ENCODE measurements at places on chromosomes 5 and 9.

- no peak for DNase-seq
Measured at GRCh38 chr5:8844847-8845246, 701.0 kb downstream of the SEMA5A start.

GRCh38 chr9:109506097-109506712, 8.1 kb upstream of the PTPN3 start:
- no peak for DNase-seq

DNA sequence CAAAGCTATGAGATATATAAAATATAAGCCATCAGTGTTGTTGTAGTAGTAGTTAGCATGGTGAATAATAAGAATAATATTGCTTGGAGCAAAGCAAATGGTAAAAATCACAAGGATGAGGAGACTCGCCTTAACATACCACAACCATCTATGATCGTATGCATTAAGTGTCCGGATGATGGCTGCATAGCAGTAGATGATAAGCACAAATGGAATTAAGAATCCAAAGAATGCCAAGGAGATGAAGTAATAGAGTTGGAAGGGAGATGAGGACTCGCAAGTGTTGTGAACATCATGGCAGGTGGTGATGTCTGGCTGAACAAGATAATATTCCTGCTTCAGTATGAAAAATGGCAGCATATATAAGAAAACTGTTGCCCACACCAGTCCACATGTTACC, 5.5 kb downstream of the F2RL2 start:
- peak; percentile 80 for DNase-seq

- no peak for DNase-seq
Measured at GRCh38 chr9:89576404-89576839, 28.4 kb upstream of the GADD45G start.

GRCh38 chr9:134807716-134808446, 72.7 kb upstream of the FCN2 start:
- DNase-seq = peak; percentile 30

GRCh38 chr9:91116711-91117110, 245.0 kb downstream of the AUH start:
- DNase-seq = no peak

GRCh38 chr5:5592541-5592940, 170.1 kb downstream of the ICE1 start:
- DNase-seq = no peak

DNA sequence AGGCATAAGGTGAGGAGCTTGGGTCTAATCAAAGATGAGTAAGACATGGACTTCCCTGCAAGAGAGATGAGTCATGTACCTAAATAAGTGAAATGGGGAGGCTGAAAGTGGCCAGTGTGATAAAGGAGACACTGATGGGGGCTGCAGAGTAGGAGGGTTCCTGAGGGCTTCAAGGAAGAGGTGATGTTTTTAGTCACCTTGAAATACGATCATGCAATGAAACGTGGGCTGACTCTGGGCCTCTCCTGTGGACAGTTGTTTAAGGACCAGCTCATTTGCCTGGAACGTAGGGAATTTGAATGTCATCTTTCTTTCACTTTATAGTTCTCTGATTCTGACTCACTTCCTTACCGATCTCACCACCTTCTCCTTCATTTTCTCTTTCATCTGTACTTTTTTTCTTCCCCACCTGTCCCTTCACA, 49.6 kb upstream of the CPLX2 start:
- no peak for DNase-seq

GRCh38 chr5:58773744-58774441, 191.0 kb downstream of the RAB3C start:
- DNase-seq = no peak

GRCh38 chr5:59744531-59744992, 149.0 kb downstream of the PDE4D start:
- DNase-seq = no peak

- DNase-seq = peak; percentile 94
Measured at GRCh38 chr9:79610791-79611614, 39.2 kb downstream of the TLE4 start.

- DNase-seq = no peak
Measured at GRCh38 chr9:87505869-87506678, 8.4 kb downstream of the DAPK1 start.

DNA sequence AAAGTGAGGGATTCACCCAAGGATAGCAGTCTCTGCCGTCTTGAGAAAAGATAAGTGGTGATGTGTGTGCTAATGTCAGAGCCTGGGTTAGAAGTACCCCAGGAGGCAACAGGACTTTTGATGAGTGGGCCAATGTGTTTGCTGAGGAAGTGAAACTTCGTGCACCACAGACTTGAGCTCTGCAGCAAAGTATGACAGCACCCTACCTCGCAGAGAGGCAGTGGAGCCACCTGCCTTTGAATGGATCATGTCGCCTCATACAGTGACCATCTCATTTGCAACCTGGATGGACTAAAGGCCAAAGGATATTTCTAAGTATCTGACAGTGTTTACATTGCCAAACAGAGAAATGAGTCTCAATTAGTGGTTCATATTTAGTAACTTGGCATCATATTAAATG, 593.9 kb upstream of the GRAMD2B start:
- DNase-seq = no peak

- no peak for DNase-seq
Measured at GRCh38 chr9:84481636-84482218, 141.2 kb upstream of the SLC28A3 start.

GRCh38 chr5:163578652-163579051, 73.2 kb downstream of the MAT2B start:
- no peak for DNase-seq

GRCh38 chr5:76333571-76333970, 69.5 kb upstream of the IQGAP2 start:
- DNase-seq = no peak
